ENCODE measurements at places on chromosomes 13 and 19.
A peak's percentile ranks its signal among the peaks of the same experiment; 100 is the strongest.

GRCh38 chr19:58366585-58367430 is 4.3 kb upstream of the ZNF497 start:
- no peak for DNase-seq

DNA sequence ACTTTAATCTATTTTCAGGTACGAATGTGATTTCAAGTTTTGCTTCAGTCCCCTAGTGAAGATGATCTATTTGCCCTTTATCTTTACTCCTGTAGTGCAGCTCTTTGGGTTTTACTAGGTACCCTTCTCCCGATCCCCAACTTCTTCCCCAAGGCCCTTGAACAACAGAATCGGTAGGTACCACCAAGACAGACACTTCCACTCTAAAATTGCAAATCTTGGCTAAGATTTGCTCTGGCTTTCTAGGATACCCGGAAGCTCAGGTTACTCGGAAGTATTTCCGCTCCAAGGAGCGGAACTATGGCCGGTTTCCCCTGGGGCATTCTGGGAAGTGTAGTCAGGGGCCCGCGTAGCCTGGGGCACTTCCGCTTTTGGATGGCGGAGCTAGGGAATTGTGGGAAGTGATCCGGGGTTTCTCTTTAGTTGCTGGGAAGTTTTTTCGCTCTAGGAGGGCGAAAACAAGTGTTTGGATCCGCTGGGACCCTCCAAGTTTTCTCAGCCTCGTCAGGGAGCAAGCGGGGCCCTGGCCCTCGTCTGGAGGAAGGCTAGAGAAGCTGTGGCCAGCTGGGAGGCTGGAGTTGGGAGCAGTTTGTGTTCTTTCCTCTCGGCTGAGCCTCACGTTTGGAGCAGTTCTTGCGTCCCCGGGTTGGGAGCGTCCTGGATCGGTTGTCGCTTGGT is 5.1 kb upstream of the ZNF227 start:
- DNase-seq: peak; percentile 94

DNA sequence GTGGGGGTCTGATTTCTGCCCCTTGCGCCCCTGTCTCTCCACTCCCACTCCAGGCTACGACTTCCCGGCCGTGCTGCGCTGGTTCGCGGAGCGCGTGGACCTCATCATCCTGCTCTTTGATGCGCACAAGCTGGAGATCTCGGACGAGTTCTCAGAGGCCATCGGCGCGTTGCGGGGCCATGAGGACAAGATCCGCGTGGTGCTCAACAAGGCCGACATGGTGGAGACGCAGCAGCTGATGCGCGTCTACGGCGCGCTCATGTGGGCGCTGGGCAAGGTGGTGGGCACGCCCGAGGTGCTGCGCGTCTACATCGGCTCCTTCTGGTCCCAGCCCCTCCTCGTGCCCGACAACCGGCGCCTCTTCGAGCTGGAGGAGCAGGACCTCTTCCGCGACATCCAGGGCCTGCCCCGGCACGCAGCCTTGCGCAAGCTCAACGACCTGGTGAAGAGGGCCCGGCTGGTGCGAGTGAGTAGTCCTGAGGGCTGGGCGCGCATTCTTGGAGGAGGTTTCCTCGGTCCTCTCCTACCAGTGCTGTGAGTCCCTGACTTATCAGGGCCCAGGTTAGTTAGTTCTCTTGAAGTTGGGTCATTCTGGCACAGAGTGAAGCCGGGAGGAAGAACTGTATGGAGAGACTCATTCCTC is 12.7 kb downstream of the EHD2 start:
- DNase-seq: no peak

GRCh38 chr19:35076657-35077056 is 35.1 kb downstream of the HPN start:
- DNase-seq: no peak

DNA sequence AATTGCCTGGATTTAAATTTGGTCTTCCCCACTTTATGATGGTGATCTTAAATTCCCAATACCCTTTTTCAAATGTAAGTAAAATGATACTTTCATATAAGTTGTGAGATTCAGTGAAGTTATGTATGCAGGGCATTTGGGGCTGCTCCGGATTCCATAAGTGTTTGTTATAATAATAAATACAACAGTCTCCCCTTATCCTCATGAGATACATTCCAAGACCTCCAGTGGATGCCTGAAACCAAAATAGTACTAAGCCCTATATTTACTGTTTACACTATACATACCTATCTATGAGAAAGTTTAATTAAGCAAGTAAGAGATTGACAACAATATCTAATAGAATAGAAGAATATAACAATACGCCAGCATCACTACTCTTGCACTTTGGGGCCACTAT is 2237.8 kb downstream of the PCDH9 start:
- no peak for DNase-seq

DNA sequence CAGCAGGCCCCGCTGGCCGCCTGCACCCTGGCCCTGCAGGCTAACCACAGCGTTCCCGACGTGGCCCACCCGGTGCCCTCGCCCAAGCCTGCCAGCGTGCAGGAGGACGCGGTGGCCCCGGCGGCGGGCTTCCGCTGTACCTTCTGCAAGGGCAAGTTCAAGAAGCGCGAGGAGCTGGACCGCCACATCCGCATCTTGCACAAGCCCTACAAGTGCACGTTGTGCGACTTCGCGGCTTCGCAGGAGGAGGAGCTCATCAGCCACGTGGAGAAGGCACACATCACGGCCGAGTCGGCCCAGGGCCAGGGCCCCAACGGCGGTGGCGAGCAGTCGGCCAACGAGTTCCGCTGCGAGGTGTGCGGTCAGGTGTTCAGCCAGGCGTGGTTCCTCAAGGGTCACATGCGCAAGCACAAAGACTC is 72.1 kb downstream of the ZNF536 start:
- DNase-seq: no peak

GRCh38 chr13:27120011-27120410 is 51.6 kb downstream of the USP12 start:
- no peak for DNase-seq

- DNase-seq: no peak
Observed at GRCh38 chr19:772063-772462, 21.2 kb downstream of the MISP start.

GRCh38 chr19:36032251-36033104 is at the start of gene CLIP3:
Gene CLIP3, minus strand, starts transcription at chr19:36032873. Its CDS starts 516 bp downstream, at chr19:36032357.
- peak; percentile 91 for DNase-seq

GRCh38 chr19:46670813-46671212 is 9.8 kb upstream of the DACT3 start:
- no peak for DNase-seq

GRCh38 chr19:29858000-29858596 is 46.3 kb downstream of the CCNE1 start:
- peak; percentile 74 for DNase-seq

- DNase-seq: peak; percentile 37
Observed at GRCh38 chr13:110309661-110310524, 2.8 kb downstream of the COL4A2 start.

GRCh38 chr13:109126891-109127641 is 497.7 kb downstream of the MYO16 start:
- DNase-seq: peak; percentile 63

GRCh38 chr19:16208064-16208759 is 10.5 kb downstream of the AP1M1 start:
- DNase-seq: no peak

DNA sequence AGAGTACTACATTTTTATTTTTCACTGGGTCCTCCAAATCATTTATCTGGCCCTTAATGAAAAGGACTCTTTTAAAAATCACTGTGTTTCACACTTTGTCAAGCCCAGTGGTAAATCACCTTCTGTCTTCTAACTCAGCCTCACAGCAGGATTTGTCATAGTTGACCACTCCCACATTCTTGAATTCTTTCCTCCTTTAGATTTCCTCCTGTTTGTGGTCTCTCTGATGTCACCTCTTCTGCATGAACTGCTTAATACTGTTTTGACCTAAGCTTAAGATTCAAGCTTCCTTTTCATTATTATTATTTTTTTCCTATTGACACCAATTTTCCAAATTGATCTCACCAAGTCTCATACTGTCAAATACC is 899.8 kb upstream of the MIR17HG start:
- peak; percentile 11 for DNase-seq

GRCh38 chr13:47426126-47426849 is 529.4 kb upstream of the HTR2A start:
- DNase-seq: no peak

DNA sequence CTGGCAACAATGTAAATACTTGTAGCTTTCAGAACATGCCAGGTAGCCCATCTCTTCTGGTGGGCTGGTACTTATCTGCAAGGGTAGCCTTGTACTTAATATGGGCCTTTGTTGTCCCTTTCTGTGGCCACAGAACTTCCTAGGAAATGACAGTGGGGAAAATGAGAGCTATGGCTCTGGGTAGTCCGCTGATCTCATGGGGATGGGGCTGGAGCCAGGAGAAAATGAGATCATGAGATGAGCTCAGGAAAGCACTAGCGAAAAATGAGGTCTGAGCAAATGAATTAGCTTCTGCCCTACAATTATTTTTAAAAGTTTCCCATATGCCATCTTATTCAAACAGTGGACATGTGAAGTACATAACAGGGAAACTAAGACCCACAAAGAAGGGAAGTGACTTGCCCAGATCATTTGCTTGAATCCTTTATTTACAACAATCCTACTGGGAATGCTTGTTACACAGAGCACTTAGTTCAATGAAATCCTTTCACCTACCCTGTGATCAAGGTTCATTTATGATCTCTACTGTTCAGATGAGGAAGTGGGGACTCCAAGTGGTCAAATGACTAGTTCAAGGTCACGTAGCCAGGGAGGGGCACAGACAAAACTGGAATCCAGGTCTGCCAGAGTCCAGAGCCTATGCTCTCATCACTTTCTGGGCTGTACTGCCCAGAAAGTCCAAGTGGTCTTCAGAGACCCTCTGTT is 87.1 kb downstream of the PTPRS start:
- DNase-seq: no peak

- no peak for DNase-seq
Observed at GRCh38 chr19:18002347-18002850, 5.6 kb upstream of the ARRDC2 start.

DNA sequence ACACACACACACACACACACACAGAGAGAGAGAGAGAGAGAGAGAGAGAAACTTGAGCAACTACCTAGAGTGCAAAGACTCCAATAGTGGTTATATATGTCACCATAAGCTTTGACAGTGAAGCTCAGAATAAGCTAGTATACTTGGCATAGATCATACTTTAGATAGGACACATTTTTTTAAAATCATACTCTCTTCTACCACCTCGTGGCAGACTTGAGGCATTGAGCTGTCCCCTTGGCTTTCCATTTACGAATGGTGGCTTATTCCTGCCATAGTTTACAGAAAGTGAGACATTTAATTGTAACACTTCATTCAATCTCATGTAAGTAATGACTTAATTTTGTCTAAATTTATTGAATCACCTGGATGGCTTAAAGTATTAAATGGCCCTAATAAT is 108.2 kb downstream of the EDNRB start:
- DNase-seq: no peak

- DNase-seq: no peak
Observed at GRCh38 chr13:60043262-60043661, 120.5 kb downstream of the DIAPH3 start.

- no peak for DNase-seq
Observed at GRCh38 chr13:22311734-22312404, 641.0 kb downstream of the FGF9 start.

- DNase-seq: no peak
Observed at GRCh38 chr19:57954996-57955395, 7.5 kb upstream of the ZNF256 start.

DNA sequence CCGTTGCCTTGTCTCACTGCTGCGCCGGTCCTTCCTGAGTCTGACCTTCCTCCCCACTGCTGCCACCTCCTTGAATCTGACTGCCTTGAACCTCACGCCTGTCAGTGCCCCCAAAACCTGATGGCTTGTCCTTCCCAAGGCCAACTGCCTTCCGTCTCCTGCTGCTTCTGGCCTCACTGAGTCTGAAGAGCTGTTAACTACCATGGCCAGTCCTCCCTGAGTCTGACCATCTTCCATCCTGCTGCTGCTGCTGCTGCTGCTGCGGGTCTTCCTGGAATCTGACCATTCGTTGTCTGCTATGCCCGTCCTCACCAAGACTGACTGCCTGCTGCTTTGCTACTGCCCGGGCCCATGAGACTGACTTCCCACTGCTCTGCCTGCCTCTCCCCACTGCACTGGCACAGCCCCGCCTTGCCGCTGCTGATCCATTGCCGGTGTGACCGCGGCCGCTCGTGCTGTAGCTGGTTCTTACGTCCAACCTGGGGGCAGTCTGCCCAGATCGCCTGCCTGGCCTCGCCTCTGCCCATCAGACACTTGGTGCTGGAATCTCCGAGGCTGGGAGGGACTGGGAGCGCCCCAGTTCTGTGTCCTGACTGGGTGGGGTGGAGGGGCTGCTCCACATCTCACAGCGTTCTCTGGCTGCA is 2.9 kb upstream of the RCN3 start:
- no peak for DNase-seq

GRCh38 chr13:96844616-96845015 is 149.7 kb downstream of the OXGR1 start:
- DNase-seq: no peak

- DNase-seq: no peak
Observed at GRCh38 chr19:49458567-49458903, 5.5 kb downstream of the ALDH16A1 start.

DNA sequence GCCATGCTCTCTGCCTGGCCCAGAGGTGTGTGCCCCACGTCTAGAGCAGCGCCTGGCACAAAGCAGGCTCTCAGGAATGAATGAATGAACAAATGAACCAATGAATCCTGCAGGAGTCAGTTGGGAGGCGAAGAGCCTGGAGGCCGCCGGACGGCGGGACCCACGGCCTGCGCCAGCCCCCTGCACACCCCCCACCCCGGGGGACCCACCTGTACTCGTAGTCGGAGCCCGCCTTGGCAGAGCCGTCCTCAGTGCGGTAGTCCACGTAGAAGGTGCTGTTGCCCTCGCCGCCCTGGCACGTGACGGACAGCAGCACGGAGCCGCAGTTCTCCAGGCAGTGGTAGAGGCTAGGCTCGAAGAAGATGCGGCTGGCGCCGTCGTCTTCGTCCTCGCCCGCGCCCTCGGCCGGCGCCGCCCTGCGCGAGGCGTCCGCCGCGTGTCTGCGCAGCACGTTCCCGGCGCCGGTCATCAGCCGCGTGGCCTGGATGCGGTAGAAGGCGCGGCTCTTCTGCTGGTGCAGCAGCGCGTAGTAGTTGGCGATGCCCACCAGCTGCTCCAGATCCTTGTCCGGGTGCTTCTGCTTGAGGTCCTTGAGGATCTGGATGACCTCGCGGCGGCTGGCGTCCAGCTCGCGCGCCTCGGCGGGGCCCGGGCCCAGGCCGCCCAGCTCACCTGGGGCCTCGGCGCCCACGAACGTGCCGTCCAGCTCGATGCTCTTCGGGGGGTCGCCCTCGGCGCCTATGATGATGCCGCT is 14.8 kb downstream of the SLC8A2 start:
- DNase-seq: no peak

DNA sequence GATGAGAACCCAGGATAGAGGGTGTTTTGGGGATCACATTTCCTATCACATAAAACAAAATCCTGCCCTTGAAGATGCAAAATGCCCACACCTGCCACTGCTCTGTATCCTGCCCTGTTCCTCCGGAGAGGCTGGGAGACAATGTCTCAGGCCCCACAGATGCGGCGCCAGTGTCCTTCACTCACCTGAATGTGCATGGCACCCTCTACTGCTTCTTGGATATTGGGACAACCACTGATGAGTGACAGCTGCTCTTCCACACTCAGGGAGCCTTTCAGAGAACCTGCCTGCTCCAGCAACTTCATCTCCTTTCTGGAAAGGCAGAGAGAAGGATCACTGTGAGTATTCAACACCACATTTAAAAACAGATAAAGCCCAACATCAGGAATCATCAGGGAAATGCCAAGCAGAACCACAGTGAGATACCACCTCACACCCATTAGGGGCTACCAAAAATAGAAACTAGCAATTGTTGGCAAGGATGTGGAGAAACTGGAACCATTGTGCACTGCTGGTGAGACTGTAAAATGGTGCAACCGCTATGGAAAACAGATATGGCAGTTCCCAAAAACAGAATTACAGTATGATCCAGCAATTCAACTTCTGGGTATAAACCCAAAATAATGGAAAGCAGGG is 36.4 kb downstream of the CRYL1 start:
- no peak for DNase-seq
